ENCODE measurements at places on chromosomes 3 and 15. TPM values are rescaled to one million over a fixed set of nuclear protein-coding genes. Genes with fewer than 3 reads are reported as not detected.

The DUSP7 gene
- 15.0 TPM for total RNA-seq

The CLEC3B gene
- 326 TPM for total RNA-seq

The NANOGP8 gene
- 9.4 TPM for total RNA-seq

The TMEM207 gene
- total RNA-seq, result not detected

The ZNF860 gene
- total RNA-seq, result 1.3 TPM

The UBR1 gene
- 30.4 TPM for total RNA-seq

The ZNF620 gene
- 1.5 TPM for total RNA-seq

The CACNA2D3 gene
- total RNA-seq, result 9.6 TPM

The ABI3BP gene
- 39.6 TPM for total RNA-seq

The GABRR3 gene
- not detected for total RNA-seq

The CCR9 gene
- 0.78 TPM for total RNA-seq

The WDR49 gene
- 2.9 TPM for total RNA-seq

The GPR149 gene
- not detected for total RNA-seq

The CCDC9B gene
- 22.6 TPM for total RNA-seq

The EFL1 gene
- 5.3 TPM for total RNA-seq

The BNC1 gene
- total RNA-seq, result under 0.01 TPM

The ACKR2 gene
- total RNA-seq, result 25.2 TPM

Data from tibial nerve (tissue), 4 donors.